ENCODE measurements at places on chromosomes 6 and 20. TPM values are rescaled to one million over a fixed set of nuclear protein-coding genes. Genes with fewer than 3 reads are reported as not detected.

DNA sequence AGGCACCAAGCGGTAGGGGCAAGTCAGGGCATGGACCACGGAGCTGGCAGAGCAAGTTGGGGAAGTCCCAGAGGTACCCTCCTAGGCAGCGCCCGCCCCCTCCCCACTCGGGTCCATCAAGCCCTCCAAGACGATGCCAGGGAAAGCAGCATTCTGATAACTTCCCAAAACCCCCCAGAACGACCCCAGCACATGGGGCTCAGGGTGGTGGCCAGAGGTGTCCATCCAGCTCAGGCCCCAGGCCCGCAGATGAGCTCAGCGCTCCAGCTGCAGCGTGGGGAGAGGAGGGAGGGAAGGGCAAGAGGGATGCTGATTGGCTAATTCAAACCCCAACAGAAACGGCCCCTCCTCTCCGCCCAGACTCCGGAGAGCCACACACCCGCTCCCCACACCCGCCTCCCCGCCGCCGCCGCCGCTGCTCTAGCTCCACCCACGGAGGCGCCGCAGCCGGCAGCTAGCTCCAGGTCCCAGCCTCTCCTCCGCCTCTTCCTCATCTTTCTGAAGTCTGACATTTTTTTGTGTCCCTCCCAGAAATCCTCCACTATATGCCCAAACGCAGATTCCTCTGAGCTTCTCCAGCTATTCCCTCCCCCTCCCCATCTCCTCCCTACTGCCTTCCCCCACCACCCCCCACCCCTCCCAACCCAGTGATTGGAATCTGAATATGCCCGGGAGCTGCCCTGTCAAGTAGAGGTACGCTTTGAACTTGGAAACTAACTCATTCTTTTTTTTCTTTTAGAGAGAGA is 40.3 kb upstream of the TLDC2 start:
- peak; percentile 88 for DNase-seq

DNA sequence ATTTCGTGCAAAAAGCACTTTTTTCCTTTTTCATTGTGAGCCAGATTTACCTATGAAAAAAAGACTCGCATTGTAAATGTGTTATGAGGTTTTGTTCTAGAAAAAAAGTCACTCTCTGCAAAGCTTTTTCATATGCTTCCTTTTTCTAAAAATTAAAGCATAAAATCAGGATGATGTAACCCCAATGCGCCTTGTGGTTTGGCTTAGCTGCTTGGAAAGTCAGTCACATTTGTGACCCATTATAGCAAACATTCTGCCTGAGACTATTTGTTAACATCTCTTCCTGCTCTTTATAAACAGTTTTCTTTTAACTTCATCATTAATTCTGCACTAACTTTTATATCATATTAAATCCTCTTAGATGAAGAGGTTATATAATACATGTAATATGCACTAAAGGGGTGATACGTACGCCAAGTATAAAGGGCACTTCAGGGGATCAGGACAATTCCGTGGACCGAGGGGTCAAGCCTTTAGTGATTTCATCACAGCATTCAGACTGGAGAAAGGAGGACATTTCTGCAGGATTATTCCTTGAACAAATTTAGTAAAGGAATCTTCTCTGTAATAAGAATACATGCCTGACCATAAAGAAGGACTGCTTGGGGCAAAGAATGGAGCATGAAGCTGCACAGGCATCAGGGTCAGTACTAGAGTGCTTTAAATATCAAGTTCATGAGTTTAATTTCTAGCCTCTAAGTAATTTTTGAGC is 48.1 kb upstream of the SMLR1 start:
- no peak for DNase-seq

GABRR1 gene
- total RNA-seq, result not detected

- no peak for DNase-seq
Observed at GRCh38 chr6:103672169-103672568, 1187.5 kb downstream of the HACE1 start.

DNA sequence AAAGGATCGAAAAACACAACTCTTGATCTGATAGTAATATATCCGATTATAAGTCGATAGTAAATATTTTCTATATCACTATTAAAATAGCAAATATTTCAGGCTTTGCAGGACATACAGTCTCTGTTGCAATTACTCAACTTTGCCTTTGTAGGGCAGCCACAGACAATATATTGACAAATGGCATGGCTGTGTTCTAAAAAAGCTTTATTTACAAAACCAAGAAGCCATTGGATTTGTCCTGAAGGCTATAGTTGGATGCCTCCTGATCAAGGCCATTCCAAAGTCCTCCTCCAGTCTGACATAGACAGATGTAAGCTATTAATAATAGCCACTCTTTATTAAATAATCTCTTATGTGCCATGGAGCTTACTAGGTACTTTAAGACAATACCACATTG is 5.9 kb downstream of the OCSTAMP start:
- DNase-seq, result no peak

DNA sequence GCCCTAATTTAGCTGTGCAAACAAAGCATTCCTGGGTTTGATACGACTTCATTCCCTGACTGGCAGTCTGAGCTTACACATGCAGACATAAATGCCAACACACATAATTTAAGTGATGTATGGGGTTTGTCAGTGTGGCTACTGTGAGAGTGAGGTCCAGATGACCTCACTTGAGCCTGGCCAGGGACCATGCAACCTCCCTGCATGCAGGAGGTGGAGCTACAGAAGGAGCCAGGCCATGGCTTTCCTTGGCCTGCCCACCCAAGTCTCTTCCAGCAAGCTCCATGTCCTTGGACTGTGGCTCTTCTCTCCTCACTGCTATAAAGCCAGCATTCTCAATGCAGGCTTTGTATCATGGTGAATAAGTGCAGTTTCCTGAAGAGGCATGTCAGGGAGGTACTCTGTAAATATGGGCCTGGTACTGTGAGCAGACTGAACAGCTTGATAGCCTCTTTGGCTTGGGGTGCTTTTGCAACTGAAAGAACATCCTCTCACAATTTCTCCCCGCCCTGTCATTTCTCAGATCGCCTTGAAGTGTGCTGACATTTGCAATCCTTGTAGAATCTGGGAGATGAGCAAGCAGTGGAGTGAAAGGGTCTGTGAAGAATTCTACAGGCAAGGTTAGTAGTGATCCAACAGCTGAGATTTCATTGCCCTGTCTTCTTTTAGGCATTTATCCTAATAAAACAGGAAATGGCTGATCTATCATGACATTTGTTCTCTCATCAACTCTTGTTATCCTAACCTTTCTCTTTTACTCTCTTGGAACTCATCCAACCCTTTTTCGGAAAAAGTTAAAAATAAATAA is 69.2 kb downstream of the MTFR2 start:
- no peak for DNase-seq

GRCh38 chr6:53567701-53568100 is 22.8 kb upstream of the GCLC start:
- no peak for DNase-seq

DNA sequence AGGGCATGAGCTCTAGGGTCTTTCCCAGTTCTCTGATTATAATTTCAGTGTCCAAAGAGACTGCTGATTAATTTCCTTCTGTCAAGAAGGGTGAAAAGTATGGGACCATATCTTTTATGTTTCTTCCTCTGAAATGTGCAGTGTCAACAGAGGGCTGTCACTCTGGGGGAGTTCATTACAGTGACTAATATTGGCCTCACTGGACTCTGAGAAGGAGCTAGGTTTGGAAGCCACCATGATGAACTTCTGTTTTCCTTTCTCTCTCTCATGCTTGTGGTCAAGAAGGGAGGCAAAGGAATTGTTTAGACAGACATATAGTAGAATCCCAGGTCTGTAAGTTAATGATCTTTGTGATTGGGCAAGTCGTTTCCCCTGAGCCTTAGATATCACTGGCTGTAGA is 41.8 kb upstream of the BMP6 start:
- DNase-seq, result no peak

- DNase-seq, result no peak
Observed at GRCh38 chr20:2932498-2932897, 59.2 kb downstream of the PTPRA start.

SNRPB2 gene
- 70.5 TPM for total RNA-seq

NECAB3 gene
- 58.6 TPM for total RNA-seq

GRCh38 chr6:125791151-125791819 is 525 bp downstream of the NCOA7 start:
- DNase-seq, result no peak

LRP11 gene
- total RNA-seq, result 17.2 TPM

GSTA2 gene
- not detected for total RNA-seq

DNA sequence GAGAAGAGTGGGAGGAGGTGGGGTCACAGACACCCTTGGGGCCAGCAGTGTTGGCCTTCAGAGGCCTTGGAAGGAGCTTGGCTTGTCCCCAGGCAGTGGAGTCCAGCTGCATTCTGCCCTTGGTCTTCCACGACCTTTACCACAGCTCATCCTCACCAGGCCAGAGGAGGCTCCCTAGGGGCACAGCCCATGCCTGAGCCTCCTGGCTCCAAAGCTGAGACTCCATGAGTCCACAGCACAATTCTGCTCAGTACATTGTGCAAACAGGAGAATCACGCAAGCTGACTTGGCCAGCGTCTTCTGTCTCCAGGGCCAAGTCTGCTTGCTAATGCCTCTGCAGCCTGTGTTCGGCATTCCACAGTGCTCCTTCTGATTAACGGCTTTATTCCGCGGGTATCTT is 337.2 kb downstream of the SMOC2 start:
- no peak for DNase-seq

DNA sequence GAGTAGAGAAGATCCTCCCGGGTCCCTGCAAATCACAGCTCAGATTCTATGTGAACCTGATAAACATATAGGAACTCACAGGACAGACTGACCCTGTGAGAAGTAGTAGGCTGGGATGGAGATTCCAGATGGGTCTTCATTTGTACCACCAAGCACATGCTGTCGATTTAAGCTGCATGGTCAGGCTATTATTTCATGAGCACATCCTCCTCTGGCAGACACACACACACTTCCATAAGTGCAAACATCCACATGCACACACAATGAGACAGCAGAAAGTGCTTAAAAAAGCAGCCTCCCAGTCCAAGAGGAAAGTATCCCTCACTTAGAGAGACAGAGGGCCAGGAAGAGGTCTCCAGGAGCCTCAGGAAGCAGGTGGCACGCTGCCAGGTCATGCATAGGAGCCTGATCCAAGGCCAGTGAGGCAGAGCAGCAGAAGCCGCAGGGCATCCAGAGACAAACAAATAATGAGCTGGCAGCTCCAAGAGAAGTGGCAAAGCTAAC is 131.8 kb downstream of the UNC5CL start:
- DNase-seq, result no peak

GRCh38 chr20:18019068-18019467 is 38.6 kb downstream of the OVOL2 start:
- no peak for DNase-seq

SOX4 gene
- total RNA-seq, result 223 TPM

DNA sequence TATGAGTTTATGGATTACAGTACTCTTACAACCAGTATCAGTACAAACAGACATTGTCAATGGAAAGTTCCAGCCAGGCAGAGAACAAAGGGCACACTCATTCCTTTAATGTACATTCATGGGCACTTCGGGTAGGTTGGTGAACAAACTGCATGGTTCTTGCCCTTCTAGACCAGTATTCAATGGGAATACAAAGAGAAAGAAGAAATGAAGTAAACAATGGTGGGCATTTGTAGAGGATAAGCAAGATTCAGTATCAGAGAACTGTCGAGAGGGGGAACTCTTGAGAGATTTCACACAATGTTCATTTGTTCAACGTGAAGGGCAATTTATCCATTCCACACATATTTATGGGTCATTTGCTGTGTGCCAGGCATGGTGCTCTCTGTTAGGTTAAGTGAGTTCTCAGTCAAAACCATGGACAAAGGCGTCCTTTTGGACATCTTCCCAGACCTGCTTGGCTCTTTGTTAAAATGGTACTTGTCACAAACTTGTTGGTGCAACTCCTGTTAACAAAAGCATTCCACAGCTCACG is 714.8 kb downstream of the DHX35 start:
- no peak for DNase-seq

GRCh38 chr6:137434640-137435039 is 59.6 kb downstream of the OLIG3 start:
- no peak for DNase-seq

DNA sequence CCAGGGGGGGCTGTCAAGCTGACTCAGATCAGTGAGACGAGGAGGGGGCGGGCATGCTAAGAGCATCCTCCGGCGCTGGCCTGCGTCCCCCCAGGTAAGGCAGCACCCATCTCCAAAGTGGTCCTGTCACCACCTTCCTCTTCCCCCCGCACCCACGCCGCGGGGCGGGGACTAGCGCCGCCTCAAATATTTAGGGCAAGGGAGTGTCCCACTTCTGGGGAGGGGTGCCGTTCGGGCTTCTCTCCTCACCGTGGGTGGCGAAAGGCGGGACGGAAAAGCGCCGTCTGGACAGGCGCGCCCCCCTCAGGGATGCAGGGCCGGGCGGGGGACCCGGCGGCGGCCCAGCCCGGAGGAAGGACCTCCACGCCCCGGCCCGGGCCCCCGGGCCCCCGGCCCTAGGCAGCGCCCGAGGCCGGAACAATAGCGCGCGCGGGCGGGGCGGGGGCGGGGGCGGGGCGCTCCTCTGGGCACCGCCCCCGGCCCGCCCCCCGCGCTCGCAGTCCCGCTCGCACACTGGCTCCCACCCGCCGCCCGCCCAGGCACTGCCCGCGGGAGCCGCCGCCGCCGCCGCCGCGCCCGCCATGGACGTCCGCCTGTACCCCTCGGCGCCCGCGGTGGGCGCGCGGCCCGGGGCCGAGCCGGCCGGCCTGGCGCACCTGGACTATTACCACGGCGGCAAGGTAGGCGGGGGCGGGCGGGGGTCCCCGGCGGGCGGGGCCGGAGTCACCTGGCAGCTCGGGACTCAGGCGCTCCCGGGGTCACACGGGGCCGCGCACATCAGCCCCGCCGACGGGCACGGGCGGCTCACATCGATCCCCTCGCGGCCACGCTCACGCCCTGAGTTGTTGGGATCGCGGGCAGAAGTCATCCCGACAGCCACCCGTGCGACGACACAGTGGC is at the start of gene TOX2:
TOX2 (plus strand) TSS at position 542 of the 900 bp plus-strand sequence; CDS start at position 582, 40 bp downstream.
- DNase-seq, result no peak

SMLR1 gene
- total RNA-seq, result not detected

DNA sequence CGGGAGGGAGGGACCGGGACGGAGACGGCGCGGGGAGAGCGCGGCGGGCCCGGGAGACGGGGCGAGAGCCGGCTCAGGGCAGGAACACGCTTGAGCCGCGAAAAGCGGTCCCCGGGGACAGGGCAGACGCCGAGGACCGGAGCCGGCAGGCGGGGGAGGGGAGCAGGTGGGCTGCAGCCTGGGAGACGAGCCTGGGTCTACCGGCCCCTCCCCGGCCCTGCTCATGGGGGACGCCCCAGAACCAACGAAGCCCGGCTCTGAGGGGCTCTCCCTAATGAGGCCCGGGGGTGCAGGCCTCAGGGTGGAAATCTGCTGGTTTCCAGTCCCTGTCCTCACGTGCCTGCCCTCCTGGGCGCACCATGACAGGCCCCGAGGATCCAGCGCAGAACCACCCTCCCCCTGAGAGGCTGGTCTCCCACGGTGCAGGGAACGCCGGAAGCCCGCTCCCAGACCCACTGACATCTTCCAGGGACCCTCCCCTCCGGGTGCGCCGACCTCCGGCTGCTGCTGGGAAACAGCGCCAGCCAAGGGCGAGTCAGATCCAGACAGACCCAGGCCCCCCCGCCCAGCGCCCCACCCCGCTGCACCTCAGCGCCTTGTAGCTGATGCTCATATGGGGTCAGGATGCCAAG is 571 bp upstream of the EEF1A2 start:
- DNase-seq, result no peak

GPR63 gene
- 18.5 TPM for total RNA-seq
